Activated T-helper 17 cell treated with anti-CD3 and anti-CD28 coated beads, Interleukin-2, amount 50 U/mL, for 72 hours (primary cell): ENCODE measurements at places on chromosomes 4 and X. TPM values are rescaled to one million over a fixed set of nuclear protein-coding genes. Genes with fewer than 3 reads are reported as not detected.
A peak's percentile ranks its signal among the peaks of the same experiment; 100 is the strongest.

GRCh38 chrX:102126863-102127262 is 1.4 kb downstream of the TCEAL2 start:
- no peak for ATAC-seq

The ANKRD50 gene
- 0.53 TPM for total RNA-seq

GRCh38 chr4:26130841-26131432 is 189.9 kb upstream of the RBPJ start:
- peak; percentile 39 for ATAC-seq

The ANK2 gene
- 0.87 TPM for total RNA-seq
